Cerebellar nuclear complex (tissue), 1 donor: ENCODE measurements at places on chromosomes 6 and 20.

DNA sequence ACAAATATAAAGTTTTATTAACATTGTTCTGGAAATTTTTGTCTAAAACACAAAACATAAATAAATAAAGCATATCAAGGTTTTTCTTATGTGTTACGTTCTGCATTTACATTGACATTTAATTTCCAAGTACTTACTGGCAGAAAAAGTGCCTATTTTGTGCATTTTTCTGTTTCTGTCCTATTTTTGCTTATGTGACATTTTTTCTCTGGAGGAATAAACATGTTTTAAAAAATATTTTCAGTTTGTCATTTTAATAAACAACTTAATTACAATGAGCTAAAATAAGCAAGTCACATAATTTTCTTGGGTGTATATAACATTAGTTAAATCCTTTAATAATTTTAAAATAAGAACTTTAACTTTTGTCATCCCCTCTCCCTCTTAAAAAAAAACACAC is 94.4 kb upstream of the HS3ST5 start:
- DNase-seq: no peak

- no peak for DNase-seq
Observed at GRCh38 chr6:40036186-40036585, 101.9 kb upstream of the MOCS1 start.

DNA sequence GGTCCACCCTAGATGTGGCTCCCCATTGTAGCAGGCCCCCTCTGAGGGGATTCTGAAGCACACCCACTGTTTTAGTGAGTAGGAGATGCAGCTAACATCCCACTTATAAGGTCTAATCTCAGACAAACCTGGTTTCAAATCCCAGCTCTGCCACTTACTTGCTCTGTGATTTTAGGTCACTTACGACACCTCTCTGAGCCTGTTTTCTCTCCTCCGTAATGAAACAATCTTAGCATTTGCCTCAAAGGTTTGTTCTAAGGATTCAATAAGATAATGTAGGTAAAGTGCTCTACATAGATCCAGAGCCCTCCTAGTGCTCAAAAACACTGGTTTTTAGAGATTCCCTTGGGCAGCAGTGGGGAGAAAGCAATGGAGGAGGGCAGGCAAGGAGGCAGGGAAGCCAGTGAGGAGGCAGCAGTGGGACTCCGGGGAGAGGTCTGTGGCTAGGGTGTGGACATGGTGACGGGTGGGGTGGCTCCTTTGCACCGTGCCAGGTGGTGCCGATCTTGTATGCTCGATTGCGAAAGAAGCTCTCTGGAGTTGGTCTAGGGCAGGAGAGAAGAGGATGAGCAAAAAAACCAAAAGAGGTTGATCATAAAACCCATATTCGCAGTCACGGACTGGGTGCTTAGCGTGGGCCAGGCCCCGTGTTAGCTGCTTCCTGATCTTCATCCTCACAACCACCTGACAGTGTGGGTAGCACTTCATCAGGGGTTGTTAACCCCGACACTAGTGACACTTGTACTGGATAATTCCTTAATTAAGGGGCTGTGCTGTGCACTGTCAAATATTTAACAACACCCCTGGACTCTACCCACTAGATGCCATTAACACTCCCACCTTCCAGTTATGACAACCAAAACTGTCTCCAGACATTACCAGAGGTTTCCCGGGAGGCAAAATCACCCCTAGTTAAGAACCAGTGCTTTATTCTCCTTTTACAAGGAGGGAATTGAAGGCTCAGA is 16.8 kb upstream of the PTGIS start:
- no peak for DNase-seq

DNA sequence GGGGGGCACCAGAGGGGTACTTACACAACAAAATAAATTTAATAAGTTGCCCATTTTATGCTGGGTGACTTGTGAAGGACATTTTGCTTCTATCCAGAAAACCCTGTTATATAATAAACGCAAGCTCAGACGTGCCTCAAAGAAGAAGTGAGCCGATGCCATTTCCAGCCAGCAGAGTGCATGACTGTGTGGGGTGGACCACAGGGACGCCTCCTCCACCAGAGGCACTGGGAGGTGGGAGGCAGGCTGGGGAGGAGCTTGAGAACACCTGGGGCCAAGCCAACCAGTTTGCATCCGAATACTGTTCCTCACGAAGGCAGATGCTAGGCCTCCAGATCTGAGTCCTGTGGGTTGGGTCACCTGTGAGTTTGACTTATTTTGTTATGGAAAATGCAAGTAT is 363.8 kb downstream of the RNGTT start:
- DNase-seq: no peak

GRCh38 chr6:47650553-47651432 is 47.6 kb upstream of the ADGRF4 start:
- DNase-seq: no peak

GRCh38 chr6:152380351-152380767 is 256.8 kb downstream of the SYNE1 start:
- DNase-seq: no peak

GRCh38 chr6:159557031-159557430 is 136.0 kb downstream of the SOD2 start:
- no peak for DNase-seq

DNA sequence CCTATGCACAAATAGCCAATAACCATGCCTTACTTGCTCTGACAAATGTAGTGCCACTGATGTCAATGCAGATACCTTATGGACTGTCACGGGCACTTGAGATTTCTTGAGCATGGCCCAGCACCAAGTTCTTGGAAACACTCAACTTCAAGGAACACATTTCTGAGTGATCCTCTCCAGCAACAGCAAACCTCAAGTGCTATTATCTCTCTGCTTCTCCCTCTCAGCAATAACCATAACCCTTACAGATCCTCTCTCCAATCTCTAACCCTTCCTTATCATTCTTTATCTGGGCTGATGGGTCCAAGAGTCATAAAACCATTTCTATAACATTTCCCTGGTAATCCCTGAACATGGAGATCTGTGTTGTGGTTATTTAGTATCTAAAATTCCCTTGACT is 266.9 kb upstream of the STXBP5 start:
- DNase-seq: no peak

- DNase-seq: no peak
Observed at GRCh38 chr20:53926428-53927028, 143.9 kb downstream of the BCAS1 start.

DNA sequence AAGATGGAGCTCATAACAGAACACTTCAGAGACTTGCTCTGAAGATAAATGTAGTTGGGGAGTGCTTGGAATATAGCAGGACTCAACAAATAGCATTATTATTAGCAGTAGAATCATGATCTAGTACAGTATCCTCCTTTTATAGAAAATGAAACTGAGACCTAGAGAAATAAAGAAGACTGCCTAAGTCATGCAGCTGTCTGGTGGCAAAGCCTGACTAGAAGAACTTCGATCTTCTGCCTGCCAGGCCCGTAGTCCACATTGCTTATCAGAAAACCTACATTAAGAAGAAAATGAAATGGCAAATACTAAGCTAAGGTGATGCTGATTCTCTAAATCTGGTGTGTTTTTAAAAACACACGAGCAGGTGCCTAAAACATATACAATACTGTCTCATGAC is 46.4 kb upstream of the DST start:
- no peak for DNase-seq

- no peak for DNase-seq
Observed at GRCh38 chr6:56536536-56536935, 106.2 kb downstream of the DST start.

DNA sequence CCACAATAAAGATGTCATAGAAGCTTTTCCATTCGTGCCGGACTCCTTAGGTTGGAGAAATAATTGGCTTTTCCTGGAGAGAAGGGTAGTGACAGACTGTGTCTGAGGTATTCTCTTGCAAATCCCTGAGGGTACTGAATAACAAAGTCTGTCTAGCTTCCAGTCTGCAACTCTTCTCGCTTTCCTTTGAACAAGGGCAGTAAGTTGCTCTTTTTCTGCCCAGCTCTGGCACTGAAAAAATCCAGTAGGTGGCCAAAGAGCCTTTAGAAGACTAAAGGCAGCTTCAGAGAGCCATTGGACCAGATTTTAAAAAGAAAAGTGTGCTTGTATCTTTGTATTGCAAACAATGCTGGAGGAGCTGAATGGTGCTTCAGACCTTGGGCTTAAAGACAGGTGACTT is 20.7 kb upstream of the RREB1 start:
- no peak for DNase-seq

DNA sequence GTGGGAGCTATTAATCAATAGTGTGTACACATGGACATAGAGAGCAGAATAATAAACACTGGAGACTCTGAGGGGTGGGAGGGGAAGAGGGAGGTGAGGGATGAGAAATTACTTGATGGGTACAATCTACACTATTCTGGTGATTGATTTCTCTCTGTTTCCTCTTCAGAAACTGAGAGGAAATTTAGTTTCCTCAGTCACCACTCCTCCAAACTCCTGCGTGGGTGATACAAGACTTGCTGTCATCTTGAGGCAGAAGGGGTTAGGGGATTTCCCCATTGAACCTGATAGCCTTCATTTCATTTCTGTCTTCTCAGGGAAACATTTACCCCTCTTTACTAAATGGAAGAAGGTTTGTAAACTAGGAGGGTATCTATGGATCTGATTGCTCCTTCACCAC is 84.3 kb upstream of the ESR1 start:
- no peak for DNase-seq

- no peak for DNase-seq
Observed at GRCh38 chr6:114151064-114151690, 180.2 kb upstream of the HDAC2 start.

- no peak for DNase-seq
Observed at GRCh38 chr20:48819089-48819488, 8.7 kb downstream of the PREX1 start.
